ENCODE measurements at places on chromosomes 7 and 10. TPM values are rescaled to one million over a fixed set of nuclear protein-coding genes. Genes with fewer than 3 reads are reported as not detected.

The MYL7 gene
- not detected for total RNA-seq

The C10orf53 gene
- not detected for total RNA-seq

The CUL1 gene
- total RNA-seq, result 62.8 TPM

The ACHE gene
- total RNA-seq, result 0.19 TPM

The AASS gene
- 4.3 TPM for total RNA-seq

The H2BK1 gene
- total RNA-seq, result 2.6 TPM

The GPC2 gene
- total RNA-seq, result 40.1 TPM

The NEURL1 gene
- 1.3 TPM for total RNA-seq

DNA sequence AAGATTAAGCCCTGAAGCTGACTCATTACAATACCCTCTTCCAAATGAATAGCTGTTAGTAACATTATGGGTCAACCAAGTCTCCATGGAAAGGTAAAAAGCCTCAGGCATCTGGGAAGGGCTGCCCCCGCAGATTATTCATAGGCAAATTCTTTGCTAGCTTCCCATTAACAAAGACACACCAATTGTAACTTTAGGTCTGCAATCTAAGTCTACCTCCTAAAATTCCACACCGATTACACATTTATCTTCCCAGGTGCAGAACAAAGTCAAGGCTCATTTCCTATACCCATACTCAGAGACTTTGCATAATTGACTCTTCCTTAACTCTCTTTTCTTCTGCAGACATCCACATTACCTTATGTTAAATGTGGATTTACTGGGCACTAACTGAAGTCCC is 826.3 kb upstream of the MBL2 start:
- H3K4me1 ChIP-seq, result no peaks in the 10 kb centered on the region
- H3K27me3 ChIP-seq, result no peaks in the 10 kb centered on the region
- no peak for DNase-seq
- no peak overlapping the region for H3K4me3 ChIP-seq

DNA sequence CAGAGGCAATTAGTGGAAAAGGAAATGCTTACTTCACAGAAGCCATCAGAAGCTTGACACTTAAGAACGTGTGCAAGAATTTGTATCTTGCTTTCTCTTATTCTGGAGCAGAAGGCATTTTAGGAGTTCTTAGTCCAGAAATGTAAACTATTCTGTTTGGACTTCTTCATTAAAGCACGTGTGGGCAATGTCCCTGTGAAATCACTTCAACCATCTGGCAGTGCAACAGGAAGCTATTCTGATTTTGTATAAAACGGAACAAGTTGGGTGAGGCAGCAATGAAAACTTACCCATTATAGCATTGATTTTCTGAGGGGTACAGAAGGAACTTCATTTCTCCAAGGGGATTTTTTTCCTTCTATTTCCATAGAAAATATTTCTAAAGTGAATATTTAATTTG is 21.3 kb upstream of the ARHGAP21 start:
- no peaks in the 10 kb centered on the region for H3K27me3 ChIP-seq
- DNase-seq, result no peak
- H3K4me1 ChIP-seq, result peaks cover 5% of the 10 kb centered on the region
- H3K36me3 ChIP-seq, result no peaks in the 10 kb centered on the region
- H3K4me3 ChIP-seq, result no peak overlapping the region

GRCh38 chr7:157477550-157478212 is 140.9 kb downstream of the DNAJB6 start:
- peaks cover 30% of the 10 kb centered on the region for H3K4me1 ChIP-seq
- no peak overlapping the region for H3K27ac ChIP-seq
- H3K4me3 ChIP-seq, result peak overlapping the region; percentile 83
- H3K36me3 ChIP-seq, result peaks cover 10% of the 10 kb centered on the region

DNA sequence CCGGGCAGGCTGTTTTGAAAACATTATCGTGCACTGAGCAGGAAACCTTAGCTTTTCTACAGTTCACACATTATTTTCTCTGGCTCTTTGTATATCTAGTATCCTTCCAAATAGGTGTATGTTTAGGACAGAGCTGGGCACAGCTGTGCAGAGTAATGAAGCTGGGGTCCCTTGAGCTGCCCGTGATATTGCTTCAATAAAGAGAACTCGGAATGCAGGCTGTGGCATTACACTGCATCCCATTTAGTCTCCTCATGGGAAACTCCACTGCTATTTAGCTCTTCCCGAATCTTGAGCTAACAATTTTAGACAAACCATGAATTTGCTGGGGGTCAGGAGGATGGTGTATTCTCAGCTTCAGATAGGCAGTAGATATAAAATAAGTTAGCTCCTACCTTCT is 348.3 kb downstream of the ACTR3B start:
- DNase-seq, result no peak
- H3K4me1 ChIP-seq, result no peaks in the 10 kb centered on the region
- peaks cover 4% of the 10 kb centered on the region for H3K36me3 ChIP-seq
- H3K27me3 ChIP-seq, result peaks cover 7% of the 10 kb centered on the region
- H3K4me3 ChIP-seq, result no peak overlapping the region
- no peak overlapping the region for H3K27ac ChIP-seq

GRCh38 chr7:145978769-145979168 is 137.8 kb upstream of the CNTNAP2 start:
- H3K27me3 ChIP-seq, result no peaks in the 10 kb centered on the region
- H3K4me1 ChIP-seq, result no peaks in the 10 kb centered on the region
- no peak overlapping the region for H3K27ac ChIP-seq
- no peaks in the 10 kb centered on the region for H3K36me3 ChIP-seq
- H3K4me3 ChIP-seq, result no peak overlapping the region

DNA sequence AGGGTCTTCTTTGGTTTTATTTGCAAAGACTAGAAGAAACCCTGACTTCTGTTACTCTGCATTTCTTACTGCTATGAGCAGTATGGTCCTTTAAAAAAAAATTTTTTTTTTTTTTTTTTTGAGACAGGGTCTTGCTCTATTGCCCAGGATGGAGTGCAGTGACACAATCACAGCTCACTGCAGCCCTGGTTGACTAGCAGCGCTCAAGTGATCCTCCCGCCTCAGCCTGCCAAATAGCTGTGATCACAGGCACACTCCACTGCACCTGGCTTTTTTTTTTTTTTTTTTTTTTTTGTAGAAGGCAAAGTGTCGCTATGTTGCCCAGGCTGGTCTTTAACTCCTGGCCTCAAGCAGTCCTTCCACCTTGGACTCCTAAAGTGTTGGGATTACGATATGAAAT is 17.4 kb downstream of the CNNM2 start:
- no peak for DNase-seq
- H3K27me3 ChIP-seq, result no peaks in the 10 kb centered on the region
- peaks cover 21% of the 10 kb centered on the region for H3K36me3 ChIP-seq

DNA sequence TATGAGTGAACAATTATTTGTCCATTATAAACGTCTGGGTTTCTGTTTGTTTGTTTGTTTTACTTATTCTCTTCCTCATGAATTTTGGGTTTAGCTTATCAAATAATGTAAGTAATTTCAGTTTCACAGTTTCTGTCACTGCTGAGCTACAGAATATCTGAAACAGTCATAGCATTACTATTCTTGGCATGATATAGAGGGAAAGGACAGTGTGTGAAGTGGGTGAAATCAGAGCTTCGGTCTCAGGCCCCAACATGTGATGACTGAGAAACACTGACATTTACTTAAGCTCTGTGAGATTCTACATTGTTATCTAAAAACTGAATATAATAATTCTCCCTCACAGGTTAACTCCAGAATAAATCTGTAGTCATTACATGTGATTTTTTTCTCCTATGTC is 8.8 kb upstream of the OR6V1 start:
- H3K27me3 ChIP-seq, result peaks cover 3% of the 10 kb centered on the region
- no peaks in the 10 kb centered on the region for H3K4me1 ChIP-seq
- no peaks in the 10 kb centered on the region for H3K36me3 ChIP-seq
- H3K4me3 ChIP-seq, result no peak overlapping the region
- no peak for DNase-seq

DNA sequence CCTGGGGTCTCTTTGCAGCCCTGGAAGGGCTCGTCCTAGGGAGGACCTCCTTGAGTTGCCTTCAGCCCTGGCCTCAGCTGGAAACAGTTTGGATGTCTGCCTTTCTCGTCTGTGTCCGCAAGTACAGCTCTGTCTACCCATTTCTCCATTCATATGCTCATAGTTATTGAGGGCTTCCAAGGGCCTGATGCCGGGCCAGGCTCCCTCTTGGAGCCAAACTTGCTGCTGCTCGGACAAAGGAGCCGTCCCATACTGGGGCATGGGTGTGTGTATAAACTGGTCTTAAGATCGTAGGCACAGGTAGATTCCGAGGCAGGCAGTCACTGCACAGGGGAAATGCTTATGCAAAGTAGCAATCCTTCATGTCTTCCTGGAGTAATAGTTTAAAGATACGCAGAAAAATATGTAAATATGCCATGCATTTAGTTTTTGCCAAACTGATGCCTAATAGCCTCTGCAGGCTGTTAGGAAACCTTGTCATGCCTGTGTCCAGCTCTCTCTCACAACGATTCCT is 117.0 kb upstream of the BTBD16 start:
- DNase-seq, result no peak
- no peaks in the 10 kb centered on the region for H3K36me3 ChIP-seq
- H3K4me1 ChIP-seq, result no peaks in the 10 kb centered on the region
- no peak overlapping the region for H3K27ac ChIP-seq

GRCh38 chr7:7620236-7620635 is 20.3 kb upstream of the UMAD1 start:
- no peak for DNase-seq
- H3K4me3 ChIP-seq, result no peak overlapping the region
- no peaks in the 10 kb centered on the region for H3K36me3 ChIP-seq
- no peak overlapping the region for H3K27ac ChIP-seq

- DNase-seq, result no peak
- peaks cover 13% of the 10 kb centered on the region for H3K4me1 ChIP-seq
- peak overlapping the region; percentile 78 for H3K4me3 ChIP-seq
- no peak overlapping the region for H3K27ac ChIP-seq
- H3K36me3 ChIP-seq, result peaks cover 2% of the 10 kb centered on the region
Observed at GRCh38 chr7:5424749-5425506, 1.3 kb upstream of the TNRC18 start.

DNA sequence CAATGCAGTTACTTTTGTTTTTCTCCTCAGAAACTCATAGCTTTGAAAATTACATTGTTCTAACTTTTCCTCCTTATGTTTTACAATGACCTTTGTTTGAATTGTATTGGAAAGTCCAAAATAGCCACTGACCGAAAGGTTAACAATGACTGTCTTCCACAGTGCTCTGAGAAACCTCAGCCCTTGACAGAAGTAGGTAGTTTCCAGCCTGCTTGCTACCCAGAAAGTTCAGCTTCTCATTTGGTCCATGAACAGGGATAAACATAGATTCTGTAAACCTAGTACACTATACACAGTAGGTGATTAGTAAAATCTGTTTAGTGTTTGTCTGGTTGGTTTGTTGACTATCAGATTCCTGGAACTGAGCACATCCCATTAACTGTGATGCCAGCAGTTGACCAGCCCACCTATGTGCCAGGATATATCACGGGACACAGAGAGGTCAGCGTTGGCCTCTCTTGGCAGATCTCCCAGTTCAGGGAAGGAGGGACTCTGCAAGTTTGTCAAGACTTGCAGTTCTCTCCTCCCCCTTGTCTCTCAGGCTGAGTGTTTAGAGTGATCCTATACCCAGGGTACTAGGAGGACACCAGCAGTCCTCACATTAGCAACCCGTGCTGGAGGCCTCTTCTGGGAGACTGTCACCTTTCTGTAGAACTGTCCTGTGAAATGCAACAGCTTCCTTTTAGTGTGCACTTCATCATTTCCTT is 297.6 kb downstream of the ARHGAP12 start:
- H3K4me1 ChIP-seq, result no peaks in the 10 kb centered on the region
- H3K36me3 ChIP-seq, result no peaks in the 10 kb centered on the region
- peaks cover 2% of the 10 kb centered on the region for H3K27me3 ChIP-seq
- H3K27ac ChIP-seq, result no peak overlapping the region

- no peak for DNase-seq
- H3K4me1 ChIP-seq, result no peaks in the 10 kb centered on the region
- H3K4me3 ChIP-seq, result no peak overlapping the region
- no peaks in the 10 kb centered on the region for H3K36me3 ChIP-seq
Observed at GRCh38 chr10:33706191-33706590, 371.7 kb upstream of the NRP1 start.

GRCh38 chr10:51255381-51255780 is 181.1 kb downstream of the PRKG1 start:
- no peak for DNase-seq
- H3K27ac ChIP-seq, result no peak overlapping the region
- no peaks in the 10 kb centered on the region for H3K27me3 ChIP-seq
- H3K4me1 ChIP-seq, result no peaks in the 10 kb centered on the region
- H3K4me3 ChIP-seq, result no peak overlapping the region

DNA sequence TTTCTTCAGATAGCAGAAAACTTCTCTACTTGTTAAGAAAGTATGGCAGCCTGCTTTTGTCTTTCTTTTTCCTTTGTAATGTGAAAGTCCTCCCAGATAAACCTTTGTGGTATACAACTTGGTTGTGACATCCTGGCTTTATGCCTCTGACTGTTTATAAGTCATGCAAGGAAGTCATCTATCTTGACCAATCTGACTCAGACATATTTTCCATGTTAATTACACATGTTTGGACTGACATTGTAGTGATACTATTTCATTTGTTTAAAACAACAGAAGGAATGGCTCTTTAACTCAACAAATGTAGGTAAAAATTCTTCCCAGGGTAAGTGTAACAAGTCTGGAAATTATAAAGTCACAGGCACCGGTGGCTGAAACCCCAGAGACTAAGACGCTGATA is 341.6 kb upstream of the MEOX2 start:
- H3K27ac ChIP-seq, result no peak overlapping the region
- no peak for DNase-seq
- no peak overlapping the region for H3K4me3 ChIP-seq
- no peaks in the 10 kb centered on the region for H3K36me3 ChIP-seq
- H3K27me3 ChIP-seq, result peaks cover 3% of the 10 kb centered on the region
- no peaks in the 10 kb centered on the region for H3K4me1 ChIP-seq

- H3K27me3 ChIP-seq, result peaks cover 13% of the 10 kb centered on the region
- H3K27ac ChIP-seq, result no peak overlapping the region
- H3K4me3 ChIP-seq, result no peak overlapping the region
Observed at GRCh38 chr10:1638889-1639419, 98.4 kb downstream of the ADARB2 start.

- H3K36me3 ChIP-seq, result peaks cover 39% of the 10 kb centered on the region
- H3K4me1 ChIP-seq, result peaks cover 46% of the 10 kb centered on the region
- H3K4me3 ChIP-seq, result no peak overlapping the region
Observed at GRCh38 chr7:99099499-99100077, 44.3 kb downstream of the SMURF1 start.

GRCh38 chr7:80940539-80941207 is 21.8 kb upstream of the SEMA3C start:
- no peak for DNase-seq
- peaks cover 2% of the 10 kb centered on the region for H3K27me3 ChIP-seq
- no peak overlapping the region for H3K4me3 ChIP-seq
- H3K27ac ChIP-seq, result no peak overlapping the region
- H3K4me1 ChIP-seq, result no peaks in the 10 kb centered on the region
- H3K36me3 ChIP-seq, result no peaks in the 10 kb centered on the region

- peaks cover 11% of the 10 kb centered on the region for H3K27me3 ChIP-seq
- H3K36me3 ChIP-seq, result peaks cover 9% of the 10 kb centered on the region
- DNase-seq, result no peak
Observed at GRCh38 chr7:22610951-22611757, 111.2 kb upstream of the STEAP1B start.

- no peak for DNase-seq
- no peak overlapping the region for H3K27ac ChIP-seq
- H3K4me3 ChIP-seq, result no peak overlapping the region
- H3K4me1 ChIP-seq, result no peaks in the 10 kb centered on the region
- H3K36me3 ChIP-seq, result no peaks in the 10 kb centered on the region
- peaks cover 7% of the 10 kb centered on the region for H3K27me3 ChIP-seq
Observed at GRCh38 chr7:28767356-28767755, 190.8 kb downstream of the TRIL start.
